Transverse colon (tissue), 4 donors: ENCODE measurements at places on chromosomes 2 and 18. TPM values are rescaled to one million over a fixed set of nuclear protein-coding genes. Genes with fewer than 3 reads are reported as not detected.

DNA sequence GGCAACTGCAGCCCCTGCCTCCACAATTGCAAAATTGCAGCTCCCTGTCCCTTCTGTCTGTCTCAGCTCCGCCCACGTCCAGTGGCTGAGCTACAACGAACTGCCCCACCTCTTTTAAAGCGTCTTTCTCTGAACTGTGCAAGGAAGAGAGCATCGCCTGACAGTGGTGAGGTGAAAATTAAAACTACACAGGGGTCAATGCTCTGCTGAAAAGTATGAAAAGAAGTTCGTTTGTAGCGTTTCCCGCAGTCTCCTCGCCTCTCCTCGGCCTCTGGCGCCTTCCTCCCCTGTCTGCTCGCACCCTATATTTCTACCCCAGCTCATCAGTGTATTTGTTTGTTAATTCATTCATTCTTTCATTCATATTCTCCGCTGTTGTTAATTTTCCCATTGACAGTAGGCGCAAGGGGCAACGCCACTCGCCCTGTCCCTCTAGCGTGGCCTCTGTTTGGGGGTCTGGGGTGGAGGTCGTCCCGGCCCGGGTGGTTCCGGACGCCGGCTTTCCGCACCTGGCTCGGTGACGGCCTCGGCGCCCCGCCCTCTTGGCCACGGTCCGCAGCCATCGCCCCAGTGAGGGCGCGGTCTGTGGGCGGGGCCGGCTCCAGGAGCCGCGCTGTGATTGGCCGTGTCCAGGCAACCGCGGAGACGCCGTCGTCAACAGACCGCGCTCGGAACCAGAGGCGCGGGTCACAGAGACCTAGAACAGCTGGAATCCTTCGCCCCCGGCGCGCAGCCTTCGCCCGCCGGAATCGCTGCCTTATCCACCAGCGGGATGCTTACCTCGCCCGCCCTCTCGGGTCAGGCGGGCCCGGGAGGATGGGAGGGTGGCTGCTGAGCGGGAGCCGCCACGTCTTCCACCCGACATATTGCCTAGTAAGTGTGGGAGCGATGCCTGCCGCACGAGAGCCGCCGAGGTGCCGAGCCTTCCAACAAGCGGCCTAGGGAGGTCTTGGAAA lies at the start of gene VWA3B:
Gene VWA3B (plus strand): TSS at position 677 of the 956 bp plus-strand sequence. CDS start 5,926 bp downstream, outside the sequence.
- peak within 1 kb of the TSS; percentile 51 for H3K4me3 ChIP-seq
- H3K27me3 ChIP-seq = peaks cover 4% of the 10 kb centered on the region
- peak within 1 kb of the TSS; percentile 73 for H3K27ac ChIP-seq
- peaks cover 37% of the 10 kb centered on the region for H3K4me1 ChIP-seq

DNA sequence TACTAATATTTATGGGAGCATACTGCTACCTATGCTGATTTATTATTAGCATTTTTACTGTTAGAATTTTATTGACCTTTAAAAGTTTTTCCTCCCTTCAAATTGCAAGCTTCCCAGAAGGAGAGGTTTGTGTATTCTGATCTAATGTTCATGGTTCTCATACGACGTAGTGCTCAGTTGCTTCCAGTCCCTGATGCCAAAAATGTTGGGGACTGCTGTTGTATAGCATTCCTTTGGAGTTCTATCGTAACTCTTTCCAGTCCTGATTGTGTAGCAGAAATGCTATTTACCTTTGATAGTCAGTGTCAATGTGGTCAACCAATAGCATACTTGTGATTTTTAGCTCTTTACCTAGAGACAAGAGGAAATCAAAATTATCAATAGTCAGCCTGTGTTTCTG lies 69.5 kb upstream of the ZSWIM2 start:
- H3K4me1 ChIP-seq = no peaks in the 10 kb centered on the region
- H3K27me3 ChIP-seq = no peaks in the 10 kb centered on the region
- H3K36me3 ChIP-seq = no peaks in the 10 kb centered on the region
- DNase-seq = no peak

- no peaks in the 10 kb centered on the region for H3K36me3 ChIP-seq
- H3K27ac ChIP-seq = peak overlapping the region; percentile 14
- no peak for DNase-seq
- no peak overlapping the region for H3K4me3 ChIP-seq
- no peaks in the 10 kb centered on the region for H3K27me3 ChIP-seq
These were observed 42.5 kb downstream of the TRIB2 start for GRCh38 chr2:12759248-12759647.

Gene GBX2
- total RNA-seq = not detected

- peak; percentile 31 for DNase-seq
- no peak overlapping the region for H3K4me3 ChIP-seq
- H3K36me3 ChIP-seq = no peaks in the 10 kb centered on the region
- peak overlapping the region; percentile 30 for H3K27ac ChIP-seq
- peaks cover 16% of the 10 kb centered on the region for H3K4me1 ChIP-seq
These were observed 115.6 kb upstream of the RMDN2 start for GRCh38 chr2:37809525-37809924.

- no peaks in the 10 kb centered on the region for H3K27me3 ChIP-seq
- H3K36me3 ChIP-seq = no peaks in the 10 kb centered on the region
- H3K27ac ChIP-seq = no peak overlapping the region
- no peak for DNase-seq
These were observed 144.3 kb downstream of the MTCL1 start for GRCh38 chr18:8849696-8850095.

Gene MAL
- 3.7 TPM for total RNA-seq

Gene LBH
- 16.3 TPM for total RNA-seq

- no peak overlapping the region for H3K4me3 ChIP-seq
- H3K36me3 ChIP-seq = no peaks in the 10 kb centered on the region
- peak overlapping the region; percentile 28 for H3K27ac ChIP-seq
- no peak for DNase-seq
- H3K27me3 ChIP-seq = no peaks in the 10 kb centered on the region
These were observed 64.6 kb downstream of the THADA start for GRCh38 chr2:43531251-43531650.

Gene TPO
- 5.8 TPM for total RNA-seq

DNA sequence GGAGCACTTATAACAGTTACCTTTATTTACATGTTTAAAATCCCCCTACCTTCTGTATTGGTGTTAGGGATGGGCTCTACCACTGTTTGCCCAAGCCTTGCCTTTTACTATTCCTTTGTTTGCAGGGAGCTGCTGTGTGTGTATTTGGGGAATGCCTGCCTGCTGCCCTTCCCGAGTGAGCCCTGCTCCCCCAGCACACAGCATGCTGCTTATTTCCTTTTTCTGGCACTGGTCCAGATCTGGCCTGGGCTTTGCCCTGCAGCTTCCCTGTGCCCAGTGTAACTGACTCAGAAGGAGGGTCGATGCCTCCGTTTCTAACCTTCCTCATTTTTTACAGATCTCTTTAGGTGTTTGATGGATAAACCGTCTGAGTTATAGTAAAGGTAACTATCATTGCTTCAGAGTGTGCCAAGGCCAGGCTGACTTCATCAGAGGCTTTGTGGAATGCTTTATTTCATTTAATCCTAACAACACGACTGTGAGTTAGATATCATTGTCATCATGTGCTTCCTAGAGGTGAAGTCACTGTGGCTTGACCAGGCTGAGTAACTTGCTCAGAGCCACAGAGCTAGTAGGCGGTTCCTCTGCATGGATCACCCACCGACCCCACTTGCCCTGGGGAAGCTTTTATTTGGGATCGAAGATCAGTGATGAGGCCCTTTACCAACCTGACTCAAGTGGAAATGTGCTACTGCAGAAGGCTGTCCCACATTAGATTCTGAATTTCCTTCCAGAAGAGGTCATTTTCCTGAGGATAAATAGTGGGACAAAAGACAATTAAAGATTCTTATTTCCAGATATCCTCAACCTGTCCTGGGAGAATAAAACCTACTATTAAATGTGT lies 238.8 kb downstream of the ZNF407 start:
- no peaks in the 10 kb centered on the region for H3K27me3 ChIP-seq
- H3K27ac ChIP-seq = no peak overlapping the region
- no peaks in the 10 kb centered on the region for H3K36me3 ChIP-seq
- DNase-seq = peak; percentile 25

DNA sequence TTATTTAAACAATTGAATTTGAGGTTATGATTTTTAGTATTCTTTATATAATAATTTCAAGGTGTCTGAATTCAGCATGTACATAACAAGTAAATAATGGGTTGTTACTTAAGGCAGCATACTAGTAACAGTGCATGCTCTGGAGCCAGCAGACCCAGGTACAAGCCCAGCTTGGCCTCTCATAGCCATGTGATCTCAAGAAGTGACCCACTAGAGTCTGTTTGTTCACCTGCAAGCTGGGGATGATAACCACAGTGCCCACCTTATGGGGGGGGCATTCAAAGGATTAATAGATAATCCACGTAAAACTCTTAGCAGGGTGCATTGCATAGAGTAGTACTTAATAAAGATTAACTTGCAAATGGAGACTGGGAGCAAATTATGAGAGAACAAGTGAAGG lies 163.6 kb downstream of the TRABD2A start:
- H3K4me3 ChIP-seq = no peak overlapping the region
- H3K27me3 ChIP-seq = no peaks in the 10 kb centered on the region
- H3K4me1 ChIP-seq = no peaks in the 10 kb centered on the region
- no peak for DNase-seq
- H3K36me3 ChIP-seq = no peaks in the 10 kb centered on the region
- H3K27ac ChIP-seq = no peak overlapping the region
